GM19239 (cell line): ENCODE measurements at places on chromosomes 3 and 15.

DNA sequence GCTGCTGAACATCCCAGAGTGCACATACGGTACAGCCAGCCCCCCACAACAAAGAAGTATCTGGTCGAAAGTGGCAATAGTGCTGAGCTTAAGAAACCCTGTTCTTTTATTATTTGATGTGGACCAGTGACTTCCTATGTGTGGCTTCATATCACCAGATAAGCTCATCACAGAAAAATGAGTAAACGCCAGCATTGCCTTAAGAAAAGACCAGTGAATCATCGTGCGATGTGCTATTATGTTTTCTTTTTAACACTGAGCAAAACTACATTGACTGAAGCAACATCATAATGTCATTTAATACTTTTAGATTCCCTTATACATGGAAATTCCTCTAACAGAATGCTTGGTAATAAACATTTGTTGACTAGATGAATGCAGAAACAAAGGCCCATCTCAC, 45.2 kb upstream of the ARRDC4 start:
- no peak for DNase-seq

DNA sequence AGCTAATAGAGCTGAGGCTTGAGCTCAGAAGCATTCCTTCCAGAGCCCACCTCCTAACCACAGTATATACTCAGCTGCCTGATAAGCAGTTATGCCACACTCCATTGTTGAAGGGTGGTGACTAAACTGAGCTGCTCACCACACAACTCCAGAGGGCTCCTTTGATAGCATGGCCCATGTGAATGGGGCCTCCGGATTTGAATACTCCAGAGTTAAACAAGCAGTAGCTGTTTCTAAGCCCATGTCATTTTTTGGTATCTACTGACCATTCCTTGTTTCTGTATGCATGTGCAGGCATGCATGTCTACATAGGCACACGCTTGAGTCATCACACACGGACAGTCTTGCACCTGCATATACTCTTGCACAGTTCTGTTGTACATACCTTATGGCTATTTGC, 28.9 kb downstream of the IGSF10 start:
- no peak for DNase-seq

DNA sequence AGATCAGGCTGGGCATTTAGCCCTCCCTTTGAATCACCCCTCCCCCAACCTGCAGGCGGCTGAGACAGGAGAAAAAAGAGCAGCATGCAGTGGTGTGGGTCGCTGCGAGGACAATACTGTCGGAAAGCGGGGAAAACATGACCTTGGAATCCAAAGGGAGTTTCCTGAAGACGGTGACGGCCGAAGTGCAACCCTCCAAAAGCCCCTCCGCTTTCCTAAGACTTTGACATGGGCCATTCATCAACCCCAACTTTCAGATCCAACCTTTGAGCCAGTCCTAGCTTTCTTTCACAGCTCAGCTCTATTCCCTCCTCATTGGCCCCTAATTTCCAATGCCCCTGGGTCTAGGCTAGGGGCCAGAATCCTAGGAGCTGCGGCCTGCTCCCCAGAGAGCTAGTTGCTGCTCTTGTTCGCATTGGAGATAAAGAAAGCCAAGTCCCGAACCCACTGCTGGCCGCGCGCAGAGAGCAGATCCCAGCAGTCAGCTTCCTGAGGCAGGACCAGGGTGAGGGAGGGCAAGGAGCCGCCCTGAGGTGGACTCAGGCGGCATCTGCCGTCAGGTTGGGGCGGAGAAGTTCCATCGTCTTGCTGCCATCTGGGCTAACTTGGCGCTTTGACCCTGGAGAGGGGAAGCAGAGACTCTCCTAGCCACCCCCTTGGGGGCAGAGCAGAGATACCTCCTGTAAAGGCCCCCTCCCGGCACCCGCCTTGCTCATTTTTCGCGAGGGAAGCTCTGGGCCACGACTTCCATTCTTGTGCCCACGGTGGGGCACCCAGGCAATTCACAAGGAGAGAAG, 914 bp downstream of the ZIC4 start:
- no peak for DNase-seq

- DNase-seq: no peak
These were observed 7.6 kb upstream of the TCF12 start for GRCh38 chr15:56910801-56911200.

DNA sequence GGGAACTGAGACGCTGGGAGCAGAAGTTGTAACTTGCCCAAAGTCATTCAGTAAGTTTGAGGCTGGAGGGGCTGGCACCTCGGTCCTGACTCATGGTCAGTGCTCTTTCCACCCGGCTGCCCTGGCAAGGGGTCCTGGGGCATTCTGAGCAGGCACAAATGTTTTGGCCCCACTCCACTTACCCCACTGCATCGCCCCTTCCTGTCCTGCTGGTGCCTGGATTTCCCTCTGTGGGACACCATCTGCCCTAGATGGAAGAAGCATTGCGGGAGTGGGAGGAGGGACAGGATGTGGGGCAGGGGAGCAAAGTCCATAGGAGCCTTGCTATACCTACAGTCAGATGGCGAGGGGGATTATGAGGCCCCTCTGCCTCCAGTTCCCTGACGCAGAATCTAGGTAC, 4.5 kb downstream of the CORO2B start:
- no peak for DNase-seq

GRCh38 chr15:39657181-39657580, 76.3 kb downstream of the THBS1 start:
- DNase-seq: no peak

- DNase-seq: no peak
These were observed 3.9 kb downstream of the VWA5B2 start for GRCh38 chr3:184233127-184233843.

DNA sequence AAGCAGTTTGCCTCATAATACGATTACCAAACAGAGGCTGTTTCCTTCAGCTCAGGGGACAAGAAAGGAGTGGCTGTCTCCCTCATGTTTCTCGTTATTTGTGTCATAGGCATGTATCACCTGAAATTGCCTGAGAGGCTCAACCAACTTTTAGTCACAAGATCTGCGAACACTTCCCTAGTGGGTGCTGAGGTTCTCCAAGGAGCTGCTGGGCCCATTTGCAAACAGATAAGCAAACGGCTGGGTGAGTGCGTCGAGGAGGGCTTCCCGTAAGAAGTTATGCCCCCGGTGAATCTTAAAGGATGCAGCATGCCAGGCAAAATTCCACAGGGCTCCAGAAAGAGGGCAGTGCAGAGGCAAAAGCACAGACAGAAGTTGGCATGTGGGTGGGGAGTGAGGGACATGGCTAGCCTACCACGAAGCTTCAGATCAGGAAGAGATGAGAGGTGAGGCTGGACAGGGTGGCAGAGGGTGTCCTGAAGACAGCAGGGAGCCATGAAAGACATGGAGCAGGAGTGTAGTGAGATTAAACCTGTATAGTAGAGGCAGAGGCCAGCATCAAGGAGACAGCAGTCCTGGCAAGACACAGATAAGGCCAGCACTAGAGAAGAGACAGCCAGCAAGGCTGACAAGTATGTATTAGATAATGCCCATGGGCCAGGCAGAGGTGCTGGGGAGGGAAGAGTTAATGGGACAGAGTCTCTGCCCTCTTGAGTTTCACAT, 4.0 kb upstream of the GP9 start:
- DNase-seq: no peak

GRCh38 chr15:65821070-65821469, 29.0 kb upstream of the DENND4A start:
- DNase-seq: no peak

DNA sequence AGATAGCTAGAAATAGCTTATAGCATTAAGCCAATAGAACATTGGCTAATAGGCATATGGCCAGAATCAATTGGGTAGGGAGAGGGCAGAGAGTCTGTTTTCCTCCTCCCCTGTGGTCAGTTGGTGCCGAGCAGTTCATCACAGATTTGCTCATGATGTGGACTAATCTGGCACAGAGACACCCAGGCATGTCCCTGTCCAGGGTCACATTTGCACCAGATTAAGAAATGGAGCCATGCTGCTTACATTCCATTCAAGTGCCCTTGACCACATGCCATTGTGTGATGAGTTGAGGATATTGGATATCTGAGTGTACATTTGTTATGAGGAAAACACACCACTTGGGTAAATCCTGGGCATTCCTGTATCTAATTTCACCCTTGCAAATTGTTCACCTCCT, 53.4 kb downstream of the USP13 start:
- DNase-seq: no peak

DNA sequence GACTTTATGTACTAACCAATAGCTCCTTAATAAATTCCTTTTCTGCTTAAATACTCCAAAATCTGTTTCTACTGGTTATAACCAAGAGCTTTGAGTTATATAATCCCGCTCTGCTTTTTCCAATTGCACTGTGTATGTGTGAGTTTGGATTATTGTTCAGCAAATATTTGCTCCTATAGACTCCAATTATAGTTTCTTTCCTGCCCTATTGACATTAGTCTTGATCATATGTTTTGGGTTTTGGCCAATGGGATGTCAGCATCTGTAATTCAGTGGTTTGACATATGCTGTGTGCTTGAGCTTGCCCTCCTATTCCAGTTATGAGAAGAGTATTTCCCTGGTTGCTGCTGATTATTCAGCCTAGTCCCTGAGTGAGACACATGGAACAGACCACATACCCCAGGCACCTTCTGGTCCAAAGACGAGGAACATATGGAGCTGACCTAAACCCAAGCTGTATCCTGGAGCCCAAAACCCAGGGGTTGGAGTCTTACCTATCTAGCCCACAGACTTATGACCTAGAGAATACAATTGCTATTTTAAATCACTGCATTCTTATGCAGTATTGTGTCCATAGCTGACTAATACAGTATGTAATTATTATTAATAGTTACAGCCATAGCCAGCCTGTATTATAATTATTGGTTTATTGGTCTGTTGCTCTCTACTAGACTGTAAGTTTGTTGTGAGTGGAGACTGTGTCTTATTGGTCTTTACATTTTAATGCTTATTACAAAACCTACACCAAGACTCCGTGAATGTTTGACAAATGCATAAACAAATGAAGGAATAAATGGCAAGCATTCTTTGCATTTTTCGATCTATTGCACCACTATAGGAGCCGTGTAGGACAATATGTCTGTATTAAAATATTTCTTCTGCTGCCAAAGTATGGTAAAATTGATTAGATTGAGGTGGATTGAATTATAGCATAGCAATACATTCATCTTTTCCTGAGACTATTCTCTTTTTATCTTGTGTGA, 11.7 kb upstream of the ZNF280D start:
- no peak for DNase-seq

DNA sequence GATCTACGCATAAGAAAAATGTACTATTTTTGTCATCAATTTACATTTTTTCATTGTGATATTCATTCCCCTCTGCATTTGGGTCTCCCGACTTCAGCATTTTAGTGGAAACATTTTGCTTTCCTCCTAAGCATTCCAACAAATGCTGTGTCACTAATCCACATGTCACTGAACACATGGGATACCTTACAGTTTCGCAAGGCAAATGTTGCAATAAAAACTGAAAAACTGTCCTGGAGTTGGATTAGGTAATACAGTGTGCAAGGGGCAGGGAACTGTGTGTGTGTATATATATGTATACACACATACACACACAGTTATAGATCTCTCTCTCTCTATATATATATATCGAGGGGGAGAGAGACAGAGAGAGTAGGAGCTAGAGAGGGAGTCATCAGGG, 632.2 kb downstream of the MAGI1 start:
- DNase-seq: no peak

DNA sequence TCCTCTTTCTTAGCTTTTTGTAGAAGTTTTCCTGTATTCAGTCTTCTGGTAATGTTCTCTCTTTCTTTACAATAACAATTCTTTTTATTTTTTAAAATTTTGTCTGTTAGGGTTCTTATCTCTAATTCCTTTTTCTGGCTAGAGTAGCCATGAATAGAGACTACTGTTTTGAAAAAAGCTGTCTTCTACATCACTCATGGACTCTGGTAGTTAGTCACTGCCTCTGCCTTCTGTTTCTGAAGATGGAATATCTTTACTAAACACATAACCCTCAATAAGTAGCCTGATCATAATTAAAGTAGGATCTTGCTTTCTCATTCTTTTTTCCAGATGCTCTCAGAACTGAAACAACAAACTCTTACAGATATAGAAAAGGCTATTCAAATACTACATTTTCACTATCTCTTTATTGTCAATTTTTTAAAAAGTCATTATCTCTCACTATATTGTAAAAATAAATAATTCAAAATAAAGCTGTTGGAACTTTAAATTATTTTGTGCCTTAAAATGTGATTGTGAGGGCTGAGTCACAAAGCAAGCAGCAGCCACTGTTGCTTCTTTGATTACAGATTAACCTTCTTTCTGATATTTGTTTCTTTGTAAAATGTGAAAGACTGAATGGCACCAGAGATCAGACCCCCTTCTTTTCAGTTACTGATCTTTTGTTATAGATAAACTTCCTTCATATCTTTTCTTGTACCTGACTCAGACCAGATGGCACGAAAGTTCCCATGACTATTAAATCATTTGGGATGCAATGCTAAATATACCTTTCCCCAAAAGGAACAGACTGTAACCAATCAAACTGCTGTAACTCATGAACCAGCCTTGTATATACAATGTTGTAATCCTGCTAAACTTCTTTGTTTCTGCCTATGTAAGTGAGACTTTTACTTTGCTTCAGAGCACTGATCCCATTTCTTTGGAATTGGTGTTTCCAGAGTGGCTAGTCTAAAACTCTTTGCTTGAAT, 1159.5 kb downstream of the IGSF11 start:
- DNase-seq: no peak

- no peak for DNase-seq
These were observed at the start of gene CP for GRCh38 chr3:149221783-149222517. CP (minus strand) TSS chr3:149221829; CDS start chr3:149221792, 37 bp downstream.

GRCh38 chr3:63245726-63246241, 32.3 kb upstream of the SYNPR start:
- DNase-seq: no peak

DNA sequence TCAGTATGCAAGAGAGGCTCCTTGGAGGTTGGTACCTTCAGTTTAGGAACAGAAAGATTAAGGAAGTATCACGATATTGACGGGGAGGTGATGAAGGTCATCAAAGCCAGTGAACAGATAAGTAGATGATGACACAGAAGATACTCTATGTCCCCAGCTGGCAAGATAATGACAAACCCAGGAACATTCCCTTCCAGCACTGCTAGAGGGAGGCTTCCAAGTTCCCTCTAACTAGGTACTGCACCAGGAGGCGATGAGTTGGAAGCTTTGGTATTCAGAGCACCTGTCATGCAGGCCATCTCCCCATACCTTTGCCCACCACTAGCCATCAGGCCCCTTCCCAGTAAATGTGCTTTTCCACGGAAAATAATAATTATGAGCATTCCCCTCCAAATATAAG, 40.8 kb downstream of the NBEAL2 start:
- DNase-seq: no peak

GRCh38 chr15:95375281-95375680, 955.2 kb upstream of the NR2F2 start:
- no peak for DNase-seq

- no peak for DNase-seq
These were observed 44.6 kb upstream of the CCNB2 start for GRCh38 chr15:59060348-59060747.

DNA sequence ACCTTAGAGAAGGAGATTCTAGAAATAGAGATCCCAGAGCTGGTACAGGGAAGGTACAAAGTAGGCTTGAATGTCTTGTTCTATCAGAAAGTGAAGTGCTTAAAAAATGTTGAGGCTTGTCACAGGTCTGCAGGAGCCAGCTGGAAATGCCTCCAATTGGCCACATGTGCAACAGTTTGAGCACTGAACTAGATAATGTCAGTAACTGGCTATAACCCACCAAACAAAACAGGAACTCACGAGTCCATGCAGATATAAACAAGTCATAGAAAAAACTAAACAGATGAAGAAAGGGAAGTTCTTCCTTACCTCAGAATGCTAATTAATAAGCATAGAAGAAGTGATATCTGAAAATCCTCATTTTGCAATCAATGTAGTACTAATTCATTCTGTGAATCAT, 11.9 kb upstream of the TF start:
- no peak for DNase-seq
